Cerebellar cortex (tissue), 1 donor: ENCODE measurements at places on chromosomes 12 and 14.

GRCh38 chr14:74919421-74920165 is 3.5 kb downstream of the RPS6KL1 start:
- DNase-seq: no peak

DNA sequence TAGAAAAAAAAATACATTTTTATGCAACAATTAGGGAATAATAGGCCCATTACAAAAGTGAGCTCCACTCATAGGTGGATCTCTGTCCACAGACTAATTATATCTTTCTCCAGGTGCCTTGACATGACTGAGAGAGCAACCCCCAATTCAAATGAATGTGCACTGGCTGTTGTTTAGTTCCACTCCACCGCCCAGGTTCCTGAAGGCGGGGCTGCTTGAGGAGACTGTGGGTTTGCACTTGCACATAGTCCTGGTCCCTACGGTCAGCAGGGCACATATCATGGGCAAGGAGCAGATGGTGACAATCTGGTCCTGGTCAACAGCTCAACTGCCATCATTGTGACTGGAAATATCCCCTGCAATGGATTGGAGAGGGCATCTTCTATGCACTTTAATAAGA is 195.6 kb upstream of the PWP1 start:
- no peak for DNase-seq

DNA sequence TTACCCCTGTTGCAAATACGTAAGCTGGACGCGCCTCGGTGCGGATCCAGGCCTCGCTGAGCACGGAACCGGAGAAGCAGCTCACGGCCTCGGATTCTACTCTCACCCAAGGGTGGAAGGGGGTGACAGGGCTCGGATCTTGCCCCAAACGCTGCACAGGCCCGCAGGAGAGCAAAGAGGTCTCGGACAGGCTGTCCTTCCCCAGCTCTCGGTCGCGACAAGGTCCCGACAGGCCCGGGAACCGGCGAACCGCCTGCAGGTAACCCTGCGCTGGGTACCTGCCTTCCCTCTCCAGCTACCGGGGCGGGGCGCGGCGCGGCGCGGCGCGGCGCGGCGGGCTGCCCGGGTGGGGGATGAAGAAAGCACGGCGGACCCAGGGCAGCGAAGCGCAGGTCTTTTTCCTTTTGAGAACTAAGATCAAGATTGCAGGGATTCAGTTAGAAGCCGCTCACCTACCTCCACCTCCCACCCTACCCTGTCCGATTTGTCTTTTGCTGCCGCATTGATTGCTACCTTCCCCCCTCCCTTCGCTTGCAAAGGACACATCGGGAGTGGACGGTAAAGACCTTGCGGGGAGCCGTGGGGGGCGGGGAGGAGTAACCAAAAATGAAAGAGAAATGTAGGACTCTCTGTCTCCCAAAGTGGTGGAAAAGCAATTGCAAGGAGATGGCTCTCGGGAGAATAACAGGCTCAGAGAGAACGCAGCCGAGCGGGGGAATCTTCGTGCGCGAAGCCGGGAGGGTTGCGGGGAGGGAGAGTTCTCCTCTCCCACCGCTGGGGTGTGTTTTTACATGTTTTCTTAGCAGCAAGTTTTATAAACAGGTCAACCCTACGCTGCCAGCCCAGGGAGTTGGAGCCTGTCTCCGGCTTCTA is 8.4 kb upstream of the TBX3 start:
- DNase-seq: no peak

- DNase-seq: no peak
These were observed 3.8 kb downstream of the ENDOU start for GRCh38 chr12:47721431-47721973.
